ENCODE measurements at places on chromosomes 16 and 17. TPM values are rescaled to one million over a fixed set of nuclear protein-coding genes. Genes with fewer than 3 reads are reported as not detected.

PITPNM3 gene
- total RNA-seq = 5.8 TPM

TBC1D3E gene
- not detected for total RNA-seq

PDIA2 gene
- total RNA-seq = not detected

KRTAP4-5 gene
- not detected for total RNA-seq

RNF157 gene
- 4.3 TPM for total RNA-seq

SLC5A10 gene
- total RNA-seq = not detected

TUBB3 gene
- total RNA-seq = 4.1 TPM

All from ureter (tissue), 1 donor.